ENCODE measurements at places on chromosomes 7 and 10.

- no peak for DNase-seq
These were observed 15.5 kb upstream of the MICALL2 start for GRCh38 chr7:1474736-1475135.

GRCh38 chr7:152502813-152503790, 67.3 kb upstream of the KMT2C start:
- DNase-seq, result no peak

- no peak for DNase-seq
These were observed 60.0 kb upstream of the PRPS1L1 start for GRCh38 chr7:18087687-18088078.

- DNase-seq, result no peak
These were observed 210.5 kb downstream of the CHCHD3 start for GRCh38 chr7:132871419-132871818.

- no peak for DNase-seq
These were observed 71.8 kb upstream of the LOXL4 start for GRCh38 chr10:98339799-98340198.

DNA sequence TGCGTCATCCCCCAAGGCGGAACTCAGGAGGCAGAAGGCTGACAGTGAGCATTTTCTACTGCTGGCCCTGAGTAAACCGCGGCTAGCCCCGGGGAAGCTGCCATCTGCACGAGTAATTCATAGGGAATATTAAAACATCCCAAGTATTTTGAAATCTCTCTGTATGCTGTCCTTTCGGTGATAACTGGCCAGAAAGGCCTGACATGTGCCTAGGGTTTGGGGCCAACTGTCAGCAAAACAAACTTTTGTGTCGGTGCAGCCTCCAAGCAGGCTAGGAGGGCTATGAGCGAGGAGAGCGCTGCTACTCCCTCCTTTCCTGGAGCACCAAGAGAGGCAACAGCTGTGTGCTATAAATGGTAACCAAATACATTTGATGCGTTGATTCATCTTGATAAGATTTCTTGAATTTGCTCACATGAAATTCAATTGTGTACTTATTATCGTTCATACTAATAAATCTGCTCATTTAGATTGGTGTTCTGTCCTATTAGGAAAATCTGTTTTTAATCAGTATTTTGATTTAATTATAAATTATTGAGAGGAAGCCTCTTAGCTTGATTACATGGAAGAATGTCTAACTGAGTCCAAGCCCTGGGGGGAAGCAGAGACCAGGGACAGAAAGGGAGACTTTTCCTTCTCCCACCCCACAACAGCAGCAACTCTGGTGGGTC, 124.4 kb upstream of the NPS start:
- no peak for DNase-seq

DNA sequence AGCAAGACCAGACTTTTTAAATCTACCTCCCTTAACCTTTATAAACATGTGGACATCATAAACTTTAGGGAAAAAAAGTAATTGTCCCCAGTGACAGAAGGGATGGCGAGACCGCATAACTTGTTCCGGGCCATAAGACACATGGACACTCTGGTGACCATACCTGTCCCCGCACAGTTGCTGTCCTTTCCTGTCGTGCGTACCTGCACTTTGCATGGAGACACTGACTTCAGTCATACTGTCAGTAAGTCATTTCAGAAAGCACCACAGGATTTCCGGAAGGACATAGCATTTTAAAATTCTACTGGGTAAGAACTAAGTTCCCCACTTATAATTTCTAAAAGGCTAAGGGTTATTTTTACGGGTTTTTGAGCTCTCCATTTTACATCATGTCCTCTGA, 120.9 kb downstream of the CREB5 start:
- DNase-seq, result no peak

GRCh38 chr7:155395176-155395797, 62.6 kb upstream of the EN2 start:
- no peak for DNase-seq

- DNase-seq, result no peak
These were observed 67.2 kb upstream of the POT1 start for GRCh38 chr7:124996778-124997177.

DNA sequence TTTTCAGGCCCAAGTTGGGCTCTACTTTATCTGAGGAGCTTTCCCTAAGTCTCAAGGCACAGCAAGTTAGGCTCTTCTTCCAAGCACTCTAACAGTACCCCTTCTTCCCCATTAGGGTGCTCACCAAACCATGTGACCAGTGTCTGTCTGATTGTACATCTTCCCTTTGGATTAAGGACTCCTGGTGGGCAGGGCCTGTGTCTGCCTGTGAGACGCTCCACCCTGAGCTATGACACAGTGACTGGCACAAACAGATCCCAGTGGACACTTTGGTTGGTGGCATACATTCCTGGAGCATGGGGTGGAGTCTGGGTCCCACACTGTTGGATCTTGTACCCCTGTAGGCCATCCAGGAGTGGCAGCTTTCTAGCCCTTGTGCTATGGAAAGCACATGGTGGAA, 23.8 kb downstream of the PLPP4 start:
- DNase-seq, result no peak

DNA sequence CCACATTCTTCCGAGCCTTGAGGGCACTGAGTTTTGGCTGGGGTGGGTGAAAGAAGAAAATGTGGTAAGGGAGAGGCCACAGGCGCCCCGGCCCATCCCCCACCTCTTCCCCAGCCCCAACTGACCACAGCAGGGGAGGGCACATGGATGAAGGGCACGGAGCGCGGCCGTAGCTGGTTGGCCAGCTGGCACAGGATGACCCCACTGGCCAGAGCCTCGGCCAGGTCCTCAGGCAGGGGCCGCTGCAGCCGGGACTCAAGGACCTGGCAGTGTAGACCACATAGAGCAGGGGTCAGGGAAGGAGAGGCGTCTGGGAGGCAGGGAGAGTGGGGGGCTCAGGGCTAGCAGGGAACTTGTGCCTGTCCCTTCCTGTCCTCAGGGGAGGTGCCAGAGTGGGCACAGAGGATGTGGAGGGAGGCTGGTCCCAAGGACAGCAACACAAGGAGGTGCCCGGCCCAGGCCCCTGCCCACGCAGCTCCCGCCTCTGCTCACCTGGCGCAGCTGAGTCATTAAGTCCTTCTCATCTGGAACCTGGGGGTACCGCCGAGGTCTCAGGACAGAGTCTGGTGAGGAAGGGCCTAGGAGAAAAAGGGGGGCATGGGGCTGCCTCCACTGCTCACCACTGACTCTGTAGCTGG, 2.2 kb upstream of the SAP25 start:
- DNase-seq, result no peak

DNA sequence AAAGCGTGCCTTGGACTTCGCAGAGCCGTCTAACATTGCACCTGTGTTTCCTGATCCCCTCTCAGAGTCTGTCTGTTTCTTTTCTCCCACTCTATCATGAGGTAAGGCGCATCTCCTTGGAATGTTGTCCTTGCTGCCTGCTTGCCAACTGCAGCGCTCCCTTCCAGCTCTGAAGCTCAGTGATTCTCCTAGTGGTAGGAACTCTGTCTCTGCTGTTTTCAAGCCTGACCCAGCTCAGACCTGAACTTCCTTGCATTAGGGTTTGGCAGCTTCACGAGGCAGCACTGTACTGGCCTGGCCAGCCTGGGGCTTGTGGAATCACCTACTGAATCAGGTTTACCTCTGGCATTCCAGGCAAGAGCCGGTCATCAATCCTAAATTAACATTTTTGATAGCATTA, 123.9 kb downstream of the CREB5 start:
- DNase-seq, result no peak

DNA sequence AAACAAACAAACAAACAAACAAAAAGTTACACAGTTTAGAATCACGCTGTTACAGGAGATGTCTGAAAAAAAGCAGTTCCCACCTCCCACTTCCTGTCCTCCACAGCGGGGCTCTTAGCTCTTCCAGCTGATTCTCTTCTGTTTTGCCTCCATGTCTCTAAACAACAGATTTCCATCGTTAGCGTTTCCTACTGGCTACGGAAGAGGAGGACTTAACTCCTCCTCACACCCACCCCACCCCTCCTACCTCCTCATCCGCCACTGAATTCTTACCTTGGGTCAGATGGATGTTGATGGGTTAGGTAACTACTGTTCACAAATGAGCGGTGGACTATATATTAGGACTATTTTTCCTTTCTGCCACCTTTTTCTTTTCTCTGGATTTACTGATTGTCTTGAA, 36.8 kb upstream of the NUB1 start:
- no peak for DNase-seq

GRCh38 chr7:96718107-96719003, 8.7 kb upstream of the SEM1 start:
- DNase-seq, result no peak

DNA sequence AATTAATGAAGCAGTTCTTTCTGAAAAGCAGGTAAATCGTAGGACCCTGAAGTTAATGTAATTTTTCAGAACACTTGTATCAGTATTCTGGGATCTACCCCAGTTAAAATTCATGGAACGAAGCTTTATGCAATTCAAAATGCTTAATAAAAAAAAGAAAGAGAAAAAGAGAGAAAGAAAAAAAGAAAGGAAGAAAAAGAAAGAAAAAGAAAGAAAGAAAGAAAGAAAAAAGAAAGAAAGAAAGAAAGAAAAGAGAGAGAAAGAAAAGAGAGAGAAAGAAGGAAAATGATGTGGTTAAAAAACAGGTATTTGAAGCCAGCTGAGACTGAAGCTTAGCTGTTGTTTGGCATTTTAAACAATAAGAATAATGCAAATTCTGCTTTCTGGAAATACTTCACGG, 427.4 kb upstream of the AKR1E2 start:
- DNase-seq, result no peak

- no peak for DNase-seq
These were observed 12.8 kb upstream of the COL17A1 start for GRCh38 chr10:104098358-104098925.
